Hematopoietic multipotent progenitor cell treated with erythropoietin and hydrocortisone succinate and interleukin-3 and kit ligand, for 15 days (in vitro differentiated cells): ENCODE measurements at places on chromosomes 12 and 14.
A peak's percentile ranks its signal among the peaks of the same experiment; 100 is the strongest.

- DNase-seq = no peak
These were observed 21.0 kb downstream of the ARL6IP4 start for GRCh38 chr12:123001464-123001863.

DNA sequence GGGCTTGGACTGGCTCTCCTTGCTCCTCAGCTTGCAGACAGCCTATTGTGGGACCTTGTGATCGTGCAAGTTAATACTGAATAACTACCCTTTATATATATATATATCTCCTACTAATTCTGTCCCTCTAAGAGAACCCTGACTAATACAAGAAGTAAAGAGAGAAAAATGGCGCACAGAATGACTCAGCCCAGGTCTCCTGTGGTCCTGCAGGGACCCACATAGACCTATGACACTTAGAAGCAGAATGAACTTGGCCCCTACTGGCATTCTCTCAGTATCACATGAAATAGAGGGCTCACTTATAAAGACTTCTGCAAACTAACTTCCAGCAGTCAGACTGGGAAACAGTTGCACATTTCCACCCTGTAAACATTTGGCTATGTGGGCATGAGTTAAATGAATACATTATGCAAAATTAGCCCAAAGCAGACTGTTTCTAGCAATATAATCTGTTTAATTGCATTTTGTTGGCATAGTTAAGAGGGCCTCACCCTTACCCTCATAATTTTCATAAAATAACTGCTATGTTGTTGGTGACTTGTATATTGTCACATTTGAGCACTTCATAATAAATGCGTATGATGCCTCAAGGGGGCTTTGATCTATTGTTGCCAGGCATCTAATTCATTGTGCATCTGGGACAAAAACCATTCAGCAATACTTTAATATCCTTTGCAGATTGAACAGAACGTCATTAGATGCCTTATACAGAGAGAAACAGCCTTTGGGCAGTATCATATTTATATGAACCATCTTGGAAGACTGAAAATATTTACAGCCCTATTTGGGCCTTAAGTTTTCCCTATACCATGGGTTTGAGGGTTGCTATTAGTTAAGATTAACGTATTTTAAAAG lies 349.7 kb upstream of the DIO2 start:
- DNase-seq = no peak

GRCh38 chr14:71554959-71555612 lies 377.1 kb upstream of the RGS6 start:
- no peak for DNase-seq

GRCh38 chr12:100533376-100533775 lies 40.1 kb upstream of the GAS2L3 start:
- DNase-seq = no peak

GRCh38 chr12:7542813-7543212 lies 39.2 kb upstream of the CD163 start:
- DNase-seq = no peak

DNA sequence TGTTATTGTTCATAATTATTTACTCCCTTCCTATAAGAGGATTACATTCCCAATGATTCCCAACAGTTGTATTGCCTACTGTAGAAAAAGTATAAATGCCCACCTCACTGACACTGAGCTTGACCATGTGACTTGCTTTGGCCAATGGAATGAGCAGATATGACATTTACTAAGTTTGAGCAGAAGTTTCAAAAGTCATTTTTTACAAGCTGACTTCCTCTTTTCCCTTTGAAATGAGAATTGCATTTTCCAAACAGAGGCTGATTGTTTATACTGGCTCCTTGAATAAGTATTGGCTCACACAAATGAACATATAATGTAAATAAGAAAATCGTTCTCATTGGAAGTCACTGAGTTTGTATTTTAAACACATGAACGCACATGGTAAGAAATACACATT lies 116.4 kb upstream of the LRFN5 start:
- DNase-seq = no peak

GRCh38 chr12:2645460-2645859 lies 149.3 kb upstream of the FKBP4 start:
- no peak for DNase-seq

GRCh38 chr14:89386212-89386886 lies 30.7 kb downstream of the FOXN3 start:
- no peak for DNase-seq

- no peak for DNase-seq
These were observed 33.2 kb downstream of the ETNK1 start for GRCh38 chr12:22658214-22658613.

- DNase-seq = no peak
These were observed 1154.5 kb downstream of the AACS start for GRCh38 chr12:126219654-126220279.

GRCh38 chr12:126355346-126355745 lies 1290.1 kb downstream of the AACS start:
- no peak for DNase-seq

GRCh38 chr12:11881835-11882234 lies 188.9 kb upstream of the BCL2L14 start:
- DNase-seq = no peak

DNA sequence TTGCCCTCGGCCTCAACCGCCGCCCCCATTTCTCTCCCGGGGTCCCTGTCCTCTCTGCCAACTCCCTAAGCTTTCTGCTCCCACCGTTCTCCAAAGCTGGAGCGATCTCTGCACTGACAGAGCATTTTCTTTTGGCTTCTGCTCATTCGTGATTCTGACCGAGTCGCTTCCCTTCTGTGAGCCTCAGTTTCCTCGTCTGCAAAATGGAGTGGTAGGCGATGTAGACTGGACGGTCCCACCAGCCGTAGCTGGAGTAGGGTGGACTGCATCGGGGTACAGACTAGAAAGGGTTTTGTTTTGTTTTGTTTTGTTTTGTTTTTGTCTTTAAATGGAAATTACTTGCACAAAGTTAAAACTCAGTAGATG lies 2.4 kb downstream of the VSX2 start:
- DNase-seq = no peak

- DNase-seq = peak; percentile 5
These were observed 405.8 kb downstream of the MED13L start for GRCh38 chr12:115871714-115872113.

GRCh38 chr12:63132201-63132600 lies 18.8 kb downstream of the AVPR1A start:
- no peak for DNase-seq

DNA sequence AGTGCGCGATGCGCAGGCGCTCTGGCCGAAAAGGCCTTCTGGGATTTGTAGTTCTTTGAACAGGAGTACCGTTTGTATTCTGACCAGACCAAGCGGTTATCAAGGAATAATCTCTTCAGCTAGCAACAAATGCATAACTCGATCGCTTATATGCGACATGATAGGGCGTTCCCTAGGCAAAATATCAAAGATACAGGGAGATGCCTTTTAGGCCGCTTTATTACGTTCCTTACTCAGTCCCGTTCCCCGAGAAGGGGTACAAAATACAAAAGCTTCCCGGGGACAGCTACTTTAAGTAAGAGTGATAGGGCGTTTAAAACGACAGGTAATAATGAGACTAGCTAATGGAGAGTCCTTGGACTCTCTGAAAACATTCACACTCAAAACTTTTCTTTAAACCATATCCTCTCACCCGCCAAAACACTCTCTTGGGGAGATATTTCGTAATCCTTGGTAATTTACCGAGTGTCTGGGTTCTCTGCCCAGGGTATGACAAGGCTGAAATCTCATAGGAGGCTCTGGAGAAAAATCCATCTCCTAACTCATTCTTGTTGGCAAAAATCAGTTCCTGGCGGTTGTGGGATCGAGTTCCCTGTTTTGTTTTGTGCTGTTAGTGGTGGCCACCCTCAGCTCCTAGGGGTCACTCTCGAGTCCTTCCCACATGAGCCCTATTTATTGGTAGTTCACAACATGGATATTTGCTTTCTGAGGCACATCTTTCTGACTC lies 412 bp upstream of the SNW1 start:
- DNase-seq = peak; percentile 97

GRCh38 chr12:4143896-4144295 lies 129.7 kb upstream of the CCND2 start:
- no peak for DNase-seq
